ENCODE measurements at places on chromosomes 5 and 9. TPM values are rescaled to one million over a fixed set of nuclear protein-coding genes. Genes with fewer than 3 reads are reported as not detected.

The FOXD4L5 gene
- total RNA-seq, result not detected

The FAM81B gene
- total RNA-seq, result not detected

The SYK gene
- total RNA-seq, result 0.37 TPM

The CDC20B gene
- not detected for total RNA-seq

- no peak for DNase-seq
- no peak overlapping the region for H3K27ac ChIP-seq
- H3K36me3 ChIP-seq, result no peaks in the 10 kb centered on the region
- no peaks in the 10 kb centered on the region for H3K4me1 ChIP-seq
- peaks cover 5% of the 10 kb centered on the region for H3K27me3 ChIP-seq
- no peak overlapping the region for H3K4me3 ChIP-seq
Observed at GRCh38 chr5:133035224-133035623, 8.9 kb upstream of the ZCCHC10 start.

- DNase-seq, result no peak
- H3K36me3 ChIP-seq, result peaks cover 9% of the 10 kb centered on the region
- peaks cover 26% of the 10 kb centered on the region for H3K4me1 ChIP-seq
- H3K27me3 ChIP-seq, result peaks cover 10% of the 10 kb centered on the region
Observed at GRCh38 chr5:177494346-177495195, 2.8 kb downstream of the PDLIM7 start.

- no peak overlapping the region for H3K27ac ChIP-seq
- H3K27me3 ChIP-seq, result peaks cover 15% of the 10 kb centered on the region
- H3K4me3 ChIP-seq, result no peak overlapping the region
- H3K4me1 ChIP-seq, result peaks cover 15% of the 10 kb centered on the region
Observed at GRCh38 chr9:89916001-89916597, 311.3 kb downstream of the GADD45G start.

DNA sequence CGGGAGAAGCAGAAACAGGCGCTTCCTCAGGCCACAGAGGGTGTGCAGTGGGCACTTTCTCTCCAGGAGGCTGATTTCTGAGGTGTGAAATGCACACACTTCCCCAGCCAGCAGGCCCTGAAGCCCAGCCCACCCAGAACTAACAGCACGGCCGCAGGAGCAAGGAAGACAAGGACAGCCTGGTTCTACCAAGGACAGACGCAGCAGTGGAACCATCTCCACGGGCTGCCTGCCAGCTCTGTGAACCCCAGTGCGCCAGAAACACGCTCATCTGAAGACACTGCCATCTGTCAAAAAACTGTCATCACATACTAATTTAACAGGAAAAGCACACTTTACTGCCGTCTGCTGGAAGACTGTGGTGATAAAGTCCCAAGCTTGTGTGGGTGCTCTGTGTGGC is 40.7 kb downstream of the MAPK9 start:
- H3K27me3 ChIP-seq, result no peaks in the 10 kb centered on the region
- peaks cover 95% of the 10 kb centered on the region for H3K36me3 ChIP-seq
- DNase-seq, result no peak
- no peak overlapping the region for H3K27ac ChIP-seq

DNA sequence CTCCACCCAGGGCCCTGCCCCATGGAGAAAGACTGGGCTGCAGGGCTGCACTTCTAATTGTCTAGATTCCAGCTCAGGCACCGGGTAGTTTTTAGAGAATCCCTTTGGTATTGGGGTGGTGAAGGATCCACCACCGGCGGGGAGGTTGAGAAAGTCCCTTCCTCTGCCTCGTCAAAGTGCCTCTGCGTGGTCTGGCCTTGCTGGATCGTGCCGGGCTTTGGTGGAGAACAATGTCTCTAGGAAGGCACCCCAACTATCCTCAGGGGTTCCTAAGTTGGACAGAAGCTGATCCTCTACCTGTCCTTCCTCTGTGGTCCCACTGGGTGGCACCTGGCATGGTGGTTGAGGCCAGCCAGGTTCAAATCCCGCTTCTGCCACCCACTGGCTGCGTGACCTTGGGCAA is 7.3 kb upstream of the AMBP start:
- no peaks in the 10 kb centered on the region for H3K36me3 ChIP-seq
- DNase-seq, result no peak
- no peak overlapping the region for H3K27ac ChIP-seq
- H3K4me3 ChIP-seq, result no peak overlapping the region
- H3K27me3 ChIP-seq, result peaks cover 4% of the 10 kb centered on the region

GRCh38 chr5:23013395-23013998 is 160.4 kb upstream of the CDH12 start:
- no peaks in the 10 kb centered on the region for H3K36me3 ChIP-seq
- no peaks in the 10 kb centered on the region for H3K27me3 ChIP-seq
- H3K27ac ChIP-seq, result no peak overlapping the region
- H3K4me3 ChIP-seq, result peak overlapping the region; percentile 70
- DNase-seq, result no peak
- H3K4me1 ChIP-seq, result peaks cover 7% of the 10 kb centered on the region

GRCh38 chr9:71250581-71250980 is 129.2 kb upstream of the TRPM3 start:
- H3K4me3 ChIP-seq, result no peak overlapping the region
- H3K4me1 ChIP-seq, result no peaks in the 10 kb centered on the region
- DNase-seq, result no peak
- peaks cover 11% of the 10 kb centered on the region for H3K27me3 ChIP-seq

GRCh38 chr9:137717776-137718327 is 99.0 kb downstream of the EHMT1 start:
- peaks cover 25% of the 10 kb centered on the region for H3K4me1 ChIP-seq
- H3K4me3 ChIP-seq, result no peak overlapping the region
- no peak for DNase-seq
- H3K36me3 ChIP-seq, result peaks cover 82% of the 10 kb centered on the region

DNA sequence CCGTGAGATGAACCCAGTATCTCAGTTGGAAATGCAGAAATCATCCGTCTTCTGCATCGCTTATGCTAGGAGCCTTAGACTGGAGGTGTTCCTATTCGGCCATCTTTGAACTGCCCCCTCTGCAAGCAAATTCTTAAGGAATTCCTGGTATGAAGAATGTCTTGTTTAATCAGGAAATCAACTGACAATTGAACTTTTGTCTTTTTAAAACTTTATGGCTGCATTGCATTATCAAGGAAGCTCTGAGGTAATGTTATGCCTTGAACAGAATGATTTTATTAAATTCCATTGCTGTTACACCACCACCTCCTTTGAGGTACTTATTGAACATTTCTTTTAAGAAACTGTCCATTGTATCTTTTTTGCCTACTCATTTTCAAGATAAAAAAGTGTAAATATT is 1915.7 kb upstream of the CDH9 start:
- H3K27ac ChIP-seq, result no peak overlapping the region
- no peaks in the 10 kb centered on the region for H3K4me1 ChIP-seq
- no peaks in the 10 kb centered on the region for H3K36me3 ChIP-seq
- no peaks in the 10 kb centered on the region for H3K27me3 ChIP-seq

DNA sequence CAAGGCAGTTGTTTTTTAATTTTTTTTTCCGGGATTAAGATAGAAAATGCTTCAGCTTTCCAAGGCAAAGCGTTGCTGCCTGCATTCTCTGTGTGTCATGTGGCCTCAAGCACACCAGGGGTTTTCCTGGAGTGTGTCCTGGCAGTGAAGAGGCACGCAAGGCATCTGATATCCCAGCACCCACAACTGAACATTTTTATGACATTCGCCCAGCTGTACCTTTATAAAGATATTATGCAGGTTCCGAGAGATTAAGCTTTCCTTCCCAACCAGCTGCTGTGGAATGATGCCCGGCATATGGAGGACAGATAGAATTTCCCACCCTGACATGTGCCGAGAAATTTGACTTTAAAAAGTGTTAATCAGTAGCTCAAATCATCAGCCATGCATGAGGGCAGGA is 205.6 kb downstream of the GADD45G start:
- no peak for DNase-seq
- no peak overlapping the region for H3K27ac ChIP-seq
- no peak overlapping the region for H3K4me3 ChIP-seq
- H3K27me3 ChIP-seq, result peaks cover 32% of the 10 kb centered on the region
- H3K36me3 ChIP-seq, result no peaks in the 10 kb centered on the region
- peaks cover 25% of the 10 kb centered on the region for H3K4me1 ChIP-seq

DNA sequence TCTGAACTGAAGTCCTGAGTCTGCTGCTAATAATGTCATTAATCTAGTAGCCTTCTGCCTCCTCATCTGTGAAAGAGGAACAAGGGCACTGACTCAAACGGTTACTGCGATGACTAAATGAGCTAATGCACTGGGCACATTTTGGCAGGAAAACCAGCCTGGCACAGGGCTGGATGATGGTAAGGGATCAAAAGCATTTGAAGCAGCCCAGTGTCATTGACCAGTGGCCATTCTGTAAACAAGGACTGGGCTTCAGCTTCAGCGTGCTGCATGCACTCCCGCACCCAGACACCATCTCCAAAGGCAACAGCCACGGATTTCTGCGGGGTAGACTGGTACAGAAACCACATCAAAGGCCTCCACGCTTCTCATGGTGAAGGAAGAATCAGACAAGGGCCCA is 8.0 kb downstream of the GCNT4 start:
- no peak overlapping the region for H3K4me3 ChIP-seq
- H3K36me3 ChIP-seq, result peaks cover 49% of the 10 kb centered on the region
- no peaks in the 10 kb centered on the region for H3K27me3 ChIP-seq
- peak overlapping the region; percentile 35 for H3K27ac ChIP-seq

DNA sequence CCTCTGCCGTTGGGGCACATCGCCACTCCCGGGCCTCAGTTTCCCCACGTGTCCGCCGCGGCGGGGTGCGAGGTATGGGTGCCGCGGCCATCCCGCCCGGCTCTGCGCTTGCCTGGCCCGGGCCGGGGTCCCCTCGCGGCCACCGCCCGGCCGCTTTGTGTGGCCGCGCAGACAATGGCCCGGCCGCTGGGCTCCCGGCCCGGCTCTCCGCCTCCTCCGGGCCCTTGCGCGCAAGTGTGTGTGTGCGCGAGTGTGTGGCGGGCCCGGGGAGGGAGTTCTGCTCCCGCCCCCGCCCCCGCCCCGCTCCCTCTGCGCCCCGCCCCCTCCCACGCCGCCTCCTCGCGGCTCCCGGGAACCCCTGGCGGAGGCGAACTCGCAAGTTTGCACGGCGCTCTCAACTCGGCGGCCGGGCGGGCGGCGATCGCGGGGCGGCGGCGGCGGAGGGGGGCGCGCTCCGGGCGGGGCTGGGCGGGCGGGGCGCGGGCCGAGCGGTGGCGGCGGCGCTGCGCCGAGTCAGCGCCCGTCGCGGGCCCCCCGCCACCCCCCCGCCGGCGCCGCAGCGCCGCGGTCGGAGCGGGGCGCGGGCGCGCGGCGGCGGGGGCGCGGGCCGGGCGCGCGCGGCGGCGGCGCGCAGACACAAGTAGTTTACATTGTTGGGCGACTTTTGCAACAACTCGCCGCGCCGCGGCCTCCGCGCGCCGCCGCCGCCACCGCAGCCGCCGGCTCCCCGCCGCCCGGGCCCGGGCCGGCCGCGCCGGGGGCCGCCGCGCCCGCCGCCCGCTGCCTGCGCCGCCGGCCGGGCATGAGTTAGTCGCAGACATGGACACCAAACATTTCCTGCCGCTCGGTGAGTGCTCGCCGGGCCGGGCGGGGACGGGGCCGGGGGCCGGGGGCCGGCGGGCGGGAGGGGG is at the start of gene RXRA:
Gene RXRA, plus strand, starts transcription at position 643 of the 911 bp plus-strand sequence. Its CDS starts 177 bp downstream, at position 820.
- peaks cover 14% of the 10 kb centered on the region for H3K27me3 ChIP-seq
- peak within 1 kb of the TSS; percentile 65 for H3K4me3 ChIP-seq
- peak; percentile 42 for DNase-seq
- peaks cover 2% of the 10 kb centered on the region for H3K4me1 ChIP-seq
- no peaks in the 10 kb centered on the region for H3K36me3 ChIP-seq
- H3K27ac ChIP-seq, result no peak within 1 kb of the TSS

- H3K4me1 ChIP-seq, result peaks cover 35% of the 10 kb centered on the region
- H3K36me3 ChIP-seq, result peaks cover 20% of the 10 kb centered on the region
- peak; percentile 4 for DNase-seq
- peak overlapping the region; percentile 88 for H3K4me3 ChIP-seq
- H3K27ac ChIP-seq, result peak overlapping the region; percentile 81
- H3K27me3 ChIP-seq, result peaks cover 13% of the 10 kb centered on the region
Observed at GRCh38 chr9:95509851-95510708, 6.7 kb downstream of the PTCH1 start.

DNA sequence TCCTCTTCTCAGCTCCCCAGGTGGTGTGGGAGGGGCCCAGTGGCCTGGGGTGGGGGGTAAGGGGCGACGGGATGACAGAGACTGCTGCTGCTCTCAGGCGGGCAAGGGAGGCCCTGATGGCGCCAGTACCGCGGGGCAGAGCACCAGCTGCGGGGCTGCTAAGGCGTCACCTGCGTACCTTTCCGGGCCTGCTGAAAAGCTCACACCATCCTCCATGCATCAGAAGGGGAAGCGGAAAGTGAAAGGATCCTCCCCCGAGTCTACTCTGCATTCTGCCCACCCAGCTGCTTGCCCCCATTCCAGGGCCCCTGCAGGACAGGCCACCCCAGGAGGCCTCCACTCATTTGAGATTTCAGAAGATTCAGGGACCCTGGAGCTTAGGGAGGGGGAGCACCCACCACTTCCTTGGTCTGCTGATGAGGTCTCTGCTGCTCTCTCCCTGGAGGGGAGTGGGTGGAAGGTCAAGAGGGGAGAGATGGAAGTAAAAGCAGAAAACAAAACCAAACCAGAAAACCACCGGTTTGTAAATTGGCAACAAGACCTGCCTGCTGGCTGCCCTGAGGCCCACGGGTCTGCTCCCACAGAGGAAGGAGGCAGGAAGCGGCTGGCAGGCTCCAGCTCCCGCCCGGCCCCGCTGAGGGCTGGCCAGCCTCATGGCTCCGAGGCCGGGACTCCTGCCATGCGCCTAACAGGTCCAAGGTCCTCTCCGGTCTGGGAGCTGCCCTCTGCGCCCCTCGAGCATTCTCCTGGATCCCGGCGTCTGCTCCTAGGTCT is 33.6 kb downstream of the PRRT1B start:
- DNase-seq, result peak; percentile 65
- peak overlapping the region; percentile 95 for H3K27ac ChIP-seq
- H3K4me1 ChIP-seq, result peaks cover 23% of the 10 kb centered on the region
- H3K36me3 ChIP-seq, result peaks cover 15% of the 10 kb centered on the region
- H3K27me3 ChIP-seq, result no peaks in the 10 kb centered on the region

GRCh38 chr9:2934241-2934650 is 90.4 kb upstream of the PUM3 start:
- no peak overlapping the region for H3K4me3 ChIP-seq
- H3K27ac ChIP-seq, result no peak overlapping the region
- no peak for DNase-seq
- H3K36me3 ChIP-seq, result no peaks in the 10 kb centered on the region
- H3K4me1 ChIP-seq, result no peaks in the 10 kb centered on the region
- peaks cover 3% of the 10 kb centered on the region for H3K27me3 ChIP-seq

GRCh38 chr5:31911291-31912265 is 262.5 kb downstream of the GOLPH3 start:
- no peak overlapping the region for H3K27ac ChIP-seq
- H3K4me1 ChIP-seq, result peaks cover 3% of the 10 kb centered on the region
- H3K36me3 ChIP-seq, result no peaks in the 10 kb centered on the region
- H3K27me3 ChIP-seq, result no peaks in the 10 kb centered on the region
- no peak overlapping the region for H3K4me3 ChIP-seq

Data from activated naive CD8-positive, alpha-beta T cell treated with anti-CD3 and anti-CD28 coated beads for 36 hours (primary cell).